ENCODE measurements at places on chromosomes 13 and 19. TPM values are rescaled to one million over a fixed set of nuclear protein-coding genes. Genes with fewer than 3 reads are reported as not detected.

DNA sequence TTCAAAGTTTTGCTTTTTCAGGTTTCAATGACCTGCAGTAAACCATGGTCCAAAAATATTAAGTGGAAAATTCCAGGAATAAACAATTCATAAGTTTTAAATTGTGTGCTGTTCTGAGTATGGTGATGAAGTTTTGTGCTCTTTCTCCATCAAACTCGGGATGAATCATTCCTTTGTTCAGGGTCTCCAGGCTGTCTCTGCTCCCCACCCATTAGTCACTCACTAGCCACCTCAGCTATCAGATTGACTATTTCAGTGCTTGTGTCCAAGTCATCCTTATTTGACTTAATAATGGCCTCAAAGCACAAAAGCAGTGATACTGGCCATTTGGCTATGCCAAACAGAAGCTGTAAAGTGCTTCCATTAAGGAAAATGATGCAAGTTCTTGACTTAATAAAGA, 1140.4 kb downstream of the EFNB2 start:
- DNase-seq, result no peak

DNA sequence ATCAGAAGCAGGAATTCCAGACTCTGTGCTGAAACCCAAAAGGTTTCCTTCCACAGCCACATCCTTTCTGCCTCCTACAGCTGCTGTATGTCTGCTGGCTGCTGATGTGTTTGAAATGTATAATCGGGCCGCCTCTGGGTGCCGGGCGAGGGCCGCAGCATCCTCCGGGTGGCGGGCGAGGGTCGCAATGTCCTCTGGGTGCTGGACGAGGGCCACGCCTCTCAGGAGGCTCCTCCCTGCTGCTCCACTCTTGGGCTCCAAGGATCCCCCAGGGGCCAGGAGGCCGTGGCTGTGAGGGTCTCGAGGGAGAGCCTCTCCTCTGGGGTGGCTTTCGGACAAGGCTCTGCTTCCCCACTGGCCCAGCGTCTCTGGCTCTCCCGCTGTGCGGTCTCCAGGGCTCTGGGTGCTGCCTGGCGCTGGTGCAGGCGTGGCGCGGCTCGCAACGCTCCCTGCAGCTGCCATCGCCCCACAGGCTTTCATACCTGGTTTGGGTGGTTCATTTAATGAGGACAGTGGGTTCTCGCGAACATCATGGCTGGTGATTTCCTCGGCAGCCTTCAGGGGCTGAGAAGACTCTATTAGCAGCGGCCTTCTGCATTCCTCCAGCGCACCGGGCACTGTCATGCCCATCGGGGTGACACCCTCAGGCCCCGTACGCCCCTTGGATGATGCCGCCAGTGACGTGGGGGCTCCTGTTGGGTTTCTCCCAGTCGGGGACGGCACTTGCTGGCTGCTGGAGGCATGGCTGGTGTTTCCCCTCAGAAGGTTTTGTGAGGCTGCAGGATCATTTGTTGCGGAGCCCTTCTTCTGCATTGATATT, 41.8 kb upstream of the GRTP1 start:
- no peak for DNase-seq

- DNase-seq, result no peak
Observed at GRCh38 chr13:68938639-68939038, 1169.0 kb upstream of the ATXN8OS start.

- DNase-seq, result no peak
Observed at GRCh38 chr19:21028969-21029268, 8.5 kb downstream of the ZNF430 start.

The ZNF492 gene
- total RNA-seq, result not detected

The DAND5 gene
- not detected for total RNA-seq

The PSG6 gene
- total RNA-seq, result not detected

DNA sequence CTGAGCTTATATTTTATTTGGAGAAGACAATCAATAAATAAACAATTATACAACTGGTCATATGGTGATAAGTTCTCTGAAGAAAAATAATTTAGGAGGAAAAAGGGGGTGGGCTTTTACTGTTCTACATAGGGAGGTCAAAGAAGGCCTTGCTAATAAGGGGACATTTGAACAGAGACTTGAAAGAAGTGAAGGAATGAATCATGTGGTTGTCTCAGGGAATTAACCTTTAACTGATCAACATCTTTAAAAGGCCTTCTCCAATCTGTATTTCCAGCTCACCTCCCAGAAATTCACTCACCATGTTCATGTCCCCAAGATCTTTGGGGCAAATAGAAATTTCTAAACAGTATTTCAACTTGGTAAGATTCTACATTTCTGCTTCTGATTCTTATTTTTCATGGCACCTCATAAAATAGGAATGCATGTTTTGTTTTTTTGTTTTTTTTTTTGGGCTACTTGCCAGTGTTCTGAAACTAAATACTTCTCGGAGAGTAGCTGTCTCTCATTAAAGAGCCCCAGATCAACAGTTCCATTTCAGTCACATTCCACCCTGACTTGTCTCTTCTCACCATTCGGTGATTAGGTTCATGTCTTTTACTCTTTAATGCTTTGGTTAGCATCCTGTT, 19.2 kb upstream of the LPAR6 start:
- no peak for DNase-seq

DNA sequence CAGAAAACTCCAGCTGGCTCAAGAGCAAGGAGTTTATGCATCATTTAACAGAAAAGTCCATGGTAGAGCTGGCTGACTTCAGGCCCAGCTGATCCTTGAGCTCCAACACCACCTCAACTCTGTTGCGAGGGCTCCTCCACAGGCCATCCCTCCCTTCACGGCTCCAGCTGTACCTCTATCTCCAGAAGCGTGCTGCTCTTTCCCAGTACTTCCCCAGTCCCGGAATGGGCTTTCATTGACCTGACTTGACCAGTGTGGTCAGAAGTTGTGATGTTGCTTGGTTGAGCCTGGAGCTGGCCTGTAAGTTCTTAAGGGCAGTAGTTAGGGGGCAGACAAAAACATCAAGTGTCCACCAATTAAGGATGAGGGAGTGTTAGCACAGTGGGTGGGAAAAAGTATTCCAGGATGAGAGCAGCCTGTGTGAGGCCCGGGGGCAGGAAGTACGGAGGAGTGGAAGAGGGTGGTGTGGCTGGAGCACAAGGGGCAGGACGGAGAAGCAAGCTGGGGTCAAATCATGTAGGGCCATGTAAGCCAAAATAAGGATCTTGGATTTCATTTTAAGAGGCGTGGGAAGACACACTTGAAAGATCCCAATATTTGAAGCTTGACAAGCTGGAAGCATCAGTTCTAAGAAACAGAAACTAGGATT, 24.0 kb downstream of the SKA3 start:
- DNase-seq, result no peak

GRCh38 chr19:19618219-19619051, at the start of gene PBX4:
Gene PBX4, minus strand, starts transcription at chr19:19618687. Its CDS starts 58 bp downstream, at chr19:19618629.
- peak; percentile 96 for DNase-seq

The MEIOSIN gene
- not detected for total RNA-seq

- DNase-seq, result no peak
Observed at GRCh38 chr13:34967851-34968562, 25.9 kb downstream of the NBEA start.

DNA sequence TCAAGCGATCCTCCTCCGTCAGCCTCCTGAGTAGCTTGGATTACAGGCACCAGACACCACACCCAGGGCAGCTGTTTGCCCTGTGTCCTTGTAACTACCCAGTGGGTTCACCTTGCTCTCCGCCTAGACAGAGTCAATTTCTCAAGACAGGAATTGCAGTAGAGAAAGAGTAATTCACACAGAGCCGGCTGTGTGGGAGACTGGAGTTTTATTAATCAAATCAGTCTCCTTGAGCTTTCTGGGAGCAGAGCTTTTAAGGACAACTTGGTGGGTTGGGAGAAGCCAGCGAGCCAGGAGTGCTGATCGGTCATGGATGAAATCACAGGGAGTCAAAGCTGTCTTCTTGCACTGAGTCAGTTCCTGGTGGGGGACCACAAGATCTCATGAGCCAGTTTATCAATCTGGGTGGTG, 20.6 kb upstream of the ADGRE1 start:
- DNase-seq, result no peak

The NPAS1 gene
- 0.99 TPM for total RNA-seq

GRCh38 chr19:58553799-58554493, 959 bp downstream of the CHMP2A start:
- no peak for DNase-seq

The CYP2A7 gene
- total RNA-seq, result not detected

DNA sequence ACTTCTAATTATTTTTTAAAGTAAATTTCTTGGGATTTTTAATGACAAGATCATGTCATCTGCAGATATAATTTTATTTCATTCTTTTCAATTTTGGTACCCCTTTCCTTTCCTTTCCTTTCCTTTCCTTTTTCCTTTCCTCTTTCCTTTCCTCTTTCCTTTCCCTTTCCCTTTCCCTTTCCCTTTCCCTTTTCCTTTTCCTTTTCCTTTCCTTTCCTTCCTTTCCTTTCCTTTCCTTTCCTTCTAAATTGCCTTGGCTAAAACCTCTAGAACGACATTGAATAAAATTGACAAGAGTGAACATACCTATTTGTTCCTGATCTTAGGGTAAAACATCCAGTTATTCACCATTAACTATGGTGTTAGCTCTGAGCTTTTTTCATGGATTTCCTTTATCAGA, 334.1 kb downstream of the NDFIP2 start:
- no peak for DNase-seq

The SUGT1 gene
- 46.1 TPM for total RNA-seq

The BST2 gene
- 1.8 TPM for total RNA-seq

- DNase-seq, result no peak
Observed at GRCh38 chr19:52566588-52566987, 3.5 kb upstream of the ZNF701 start.

DNA sequence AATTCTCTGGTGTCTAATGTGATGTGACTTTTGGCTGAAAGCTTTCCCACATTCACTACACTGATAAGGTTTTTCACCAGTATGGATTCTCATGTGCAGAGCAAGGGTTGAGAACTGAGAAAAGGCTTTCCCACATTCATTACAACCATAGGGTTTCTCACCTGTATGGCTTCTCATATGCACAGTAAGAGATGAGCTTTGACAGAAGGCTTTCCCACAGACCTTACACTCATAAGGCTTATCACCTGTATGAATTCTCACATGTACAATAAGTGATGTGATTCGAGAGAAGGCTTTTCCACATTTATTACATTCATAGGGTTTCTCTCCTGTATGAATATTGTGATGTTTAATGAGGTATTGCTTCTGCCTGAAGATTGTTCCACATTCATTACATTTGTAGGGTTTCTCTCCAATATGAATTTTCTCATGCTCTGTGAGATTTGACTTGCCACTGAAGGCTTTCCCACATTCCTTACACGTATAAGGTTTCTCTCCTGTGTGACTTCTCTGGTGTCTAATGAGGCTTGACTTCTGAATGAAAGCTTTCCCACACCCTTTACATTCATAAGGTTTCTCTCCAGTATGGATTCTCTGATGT, 14.0 kb downstream of the ZNF260 start:
- no peak for DNase-seq

- DNase-seq, result no peak
Observed at GRCh38 chr13:72383646-72384045, 343.8 kb downstream of the MZT1 start.

The PODNL1 gene
- 2.4 TPM for total RNA-seq

DNA sequence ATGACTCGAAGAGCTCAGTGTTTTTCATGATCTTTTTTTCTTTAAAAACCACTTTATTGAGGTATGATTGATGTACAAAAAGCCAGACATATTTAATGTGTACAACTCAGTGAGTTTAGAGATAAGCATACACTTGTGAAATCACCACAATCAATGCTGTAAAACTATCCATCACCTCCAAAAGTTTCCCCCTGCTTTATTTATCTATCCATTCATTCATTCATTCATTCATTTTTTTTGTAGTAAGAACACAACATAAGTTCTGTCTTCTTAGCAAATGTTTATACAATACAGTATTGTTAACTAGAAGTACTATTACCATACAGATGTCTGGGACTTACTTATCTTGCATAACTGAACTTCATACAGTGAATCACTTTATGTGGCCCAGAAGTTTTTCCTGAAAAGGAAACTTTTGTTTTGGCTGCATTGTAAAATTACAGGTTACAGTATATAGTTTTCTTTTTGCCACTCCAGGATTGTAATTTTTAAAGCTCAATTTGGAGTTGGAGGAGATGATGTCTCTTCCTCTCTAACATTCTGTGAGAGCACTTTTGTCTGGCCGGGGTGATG, 6.7 kb downstream of the RAP2A start:
- no peak for DNase-seq

The AMER2 gene
- not detected for total RNA-seq

DNA sequence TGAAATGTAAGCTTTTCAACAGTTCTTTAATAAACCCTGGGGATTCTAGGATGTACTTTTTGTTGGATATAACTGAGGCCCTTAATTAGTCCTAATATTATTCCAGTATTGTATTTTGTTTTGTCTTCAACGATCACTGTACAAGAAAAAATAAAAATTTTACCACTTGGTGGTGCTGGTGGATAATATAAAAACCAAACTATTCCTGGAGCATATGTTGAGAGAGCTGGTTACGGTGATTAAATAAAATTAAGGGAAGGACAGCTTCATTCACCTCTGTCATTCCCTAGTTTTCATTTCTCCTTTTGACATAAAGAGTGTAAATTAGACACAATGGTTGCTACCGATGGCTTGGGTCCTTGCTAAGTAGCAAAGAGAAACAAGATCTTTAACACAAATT, 598.6 kb upstream of the PCDH20 start:
- no peak for DNase-seq

DNA sequence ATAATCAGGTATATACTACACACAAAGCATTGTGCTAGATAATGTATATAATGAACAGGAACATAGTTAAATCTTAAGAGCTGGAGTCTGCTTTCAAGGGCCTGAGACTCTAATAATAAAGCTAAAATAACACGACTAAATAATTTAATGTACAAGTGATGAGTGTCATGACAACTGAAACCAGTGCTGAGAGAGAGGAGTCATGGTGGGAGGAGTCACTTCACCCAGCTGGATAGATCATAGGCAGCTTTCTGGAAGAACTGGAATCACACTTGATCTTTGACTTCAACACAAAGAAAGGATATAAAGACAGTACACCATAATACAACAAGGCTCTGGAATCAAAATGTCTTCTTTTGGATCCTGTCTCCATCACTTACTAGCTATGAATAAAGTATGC, 7.1 kb downstream of the RBM26 start:
- no peak for DNase-seq

DNA sequence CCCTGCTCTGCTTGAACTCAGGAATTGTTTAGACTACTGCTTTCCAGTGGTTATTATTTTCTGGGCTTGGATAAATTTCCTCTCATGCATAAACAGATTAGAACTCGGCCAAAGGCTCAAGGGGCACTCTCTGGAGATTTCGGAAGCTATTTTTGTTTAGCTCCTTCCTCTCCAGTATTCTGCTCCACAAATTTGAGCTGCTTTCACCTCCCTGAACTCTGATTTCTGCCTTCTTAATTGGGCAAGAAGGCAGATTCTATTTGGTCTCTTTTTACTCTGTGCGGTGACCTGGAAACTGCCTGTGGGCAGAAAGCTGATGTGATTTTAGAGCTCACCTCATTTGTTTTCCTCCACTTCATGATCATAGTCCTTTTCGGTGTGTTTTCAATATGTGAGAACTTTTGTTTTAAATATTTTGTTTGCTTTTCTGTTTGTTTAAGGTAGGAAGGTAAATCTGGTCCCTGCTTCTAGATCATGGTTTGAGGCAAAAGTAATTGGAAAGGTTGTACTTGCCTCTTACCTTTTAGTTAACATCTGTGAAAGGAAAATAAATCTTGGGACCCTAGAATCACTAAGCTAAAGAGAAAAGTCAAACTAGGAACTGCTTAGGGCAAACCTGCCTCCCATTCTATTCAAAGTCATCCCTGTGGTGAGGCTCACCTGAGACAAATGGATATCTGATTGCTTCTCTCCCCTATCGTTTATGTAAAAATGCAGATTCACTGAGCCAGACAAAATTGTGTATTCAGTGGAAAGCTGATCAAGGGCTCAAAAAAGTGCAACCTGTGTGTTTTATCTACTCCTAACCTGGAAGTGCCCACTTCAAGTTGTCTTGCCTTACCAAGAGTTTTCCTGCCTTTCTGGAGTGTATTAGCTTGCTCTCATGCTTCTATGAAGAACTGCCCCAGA, 714.7 kb upstream of the PCDH20 start:
- DNase-seq, result no peak

Data from osteocyte (in vitro differentiated cells).